ENCODE measurements at places on chromosomes 2 and 18. TPM values are rescaled to one million over a fixed set of nuclear protein-coding genes. Genes with fewer than 3 reads are reported as not detected.

The DPP10 gene
- 0.80 TPM for total RNA-seq

The OBSL1 gene
- total RNA-seq = 49.4 TPM

The FECH gene
- 25.7 TPM for total RNA-seq

DNA sequence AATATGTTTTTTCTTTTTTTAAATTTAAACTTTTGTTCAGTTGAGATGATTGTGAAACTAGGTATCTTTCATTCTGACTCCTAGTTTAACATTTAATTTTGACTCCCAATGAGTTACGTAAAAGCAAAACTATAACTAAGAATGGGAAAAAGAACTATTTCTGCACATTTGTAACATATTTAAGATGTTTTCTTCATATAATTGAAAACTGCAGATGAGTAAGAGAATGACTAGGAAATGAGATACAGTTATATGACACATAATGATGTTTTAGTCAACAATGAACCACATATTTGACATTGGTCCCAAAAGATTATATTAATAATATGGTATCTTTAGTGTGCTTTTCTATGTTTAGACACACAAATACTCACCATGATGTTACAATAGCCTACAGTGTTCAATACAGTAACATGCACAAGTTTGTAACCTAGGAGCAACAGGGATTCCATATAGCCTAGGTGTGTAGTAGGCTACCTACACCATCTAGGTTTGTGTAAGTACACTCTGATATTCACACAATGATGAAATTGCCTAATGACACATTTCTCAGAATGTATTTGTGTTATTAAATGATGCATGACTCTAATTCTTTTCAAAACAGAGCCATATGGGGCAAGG lies 12.6 kb downstream of the ERMN start:
- H3K27ac ChIP-seq = no peak overlapping the region
- H3K4me1 ChIP-seq = no peaks in the 10 kb centered on the region
- no peak for DNase-seq
- H3K36me3 ChIP-seq = no peaks in the 10 kb centered on the region

GRCh38 chr2:137009953-137010352 lies 244.6 kb downstream of the THSD7B start:
- H3K27me3 ChIP-seq = no peaks in the 10 kb centered on the region
- no peaks in the 10 kb centered on the region for H3K36me3 ChIP-seq
- DNase-seq = no peak
